Fibroblast of the conjunctiva (primary cell): ENCODE measurements at places on chromosomes 3 and 15.

DNA sequence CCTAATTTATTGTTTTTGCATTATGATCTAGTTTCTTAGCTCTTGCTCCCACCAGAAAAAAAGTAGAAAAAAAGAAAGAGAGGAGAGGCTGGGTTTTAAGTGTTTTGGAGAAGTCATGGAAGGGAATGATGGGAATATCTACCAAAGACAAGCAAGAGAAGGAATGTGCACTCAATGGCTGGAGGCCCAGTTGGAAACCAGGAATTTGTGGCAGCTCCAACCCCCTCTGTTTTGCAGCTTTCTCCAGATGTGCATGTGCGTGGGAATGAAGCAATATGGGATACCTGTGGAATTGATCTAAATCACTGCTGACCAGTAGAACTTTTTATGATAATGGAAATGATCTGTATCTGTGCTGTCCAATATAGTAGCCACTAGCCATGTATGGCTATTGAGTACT is 27.1 kb downstream of the EIF2AK4 start:
- no peak for DNase-seq

- DNase-seq: no peak
Measured at GRCh38 chr3:139676632-139677387, 962 bp downstream of the NMNAT3 start.

DNA sequence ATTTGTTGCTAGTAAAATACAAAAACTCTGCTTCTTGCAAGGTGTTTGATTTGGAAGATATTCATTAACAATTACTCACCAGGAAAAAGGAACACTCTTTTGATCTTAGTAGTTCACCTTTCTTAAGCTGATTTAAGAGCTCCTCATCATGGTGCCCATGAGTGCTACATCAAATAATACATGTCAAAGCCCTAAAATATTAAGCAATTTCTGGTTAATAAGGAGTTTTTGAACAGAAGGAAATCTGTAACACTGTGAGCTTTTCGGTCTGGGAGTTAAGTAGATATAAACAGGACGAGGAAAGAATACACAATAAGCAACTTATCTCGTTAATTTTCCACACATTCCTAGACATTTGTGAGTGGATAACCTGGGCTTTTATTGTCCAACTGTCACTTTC is 83.9 kb upstream of the DCBLD2 start:
- DNase-seq: no peak

DNA sequence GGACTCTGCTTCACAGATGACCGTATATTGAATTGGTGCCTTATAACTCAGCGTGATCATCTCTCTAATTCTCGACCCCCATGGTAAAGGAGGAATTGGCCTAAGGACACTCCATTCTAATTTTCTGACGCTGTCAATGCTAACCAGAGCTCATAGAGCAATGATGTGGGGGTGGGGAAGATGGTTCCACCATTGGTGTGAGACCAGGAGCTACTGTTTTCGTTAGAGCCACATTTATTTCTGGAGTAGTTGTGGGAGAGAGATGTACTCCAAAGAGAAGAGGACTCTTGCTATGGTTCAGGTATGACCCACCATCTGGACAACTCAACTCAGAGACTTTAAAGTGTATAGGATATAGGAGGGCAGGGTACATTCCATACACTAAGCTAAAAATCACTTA is 16.3 kb downstream of the ZBTB38 start:
- DNase-seq: no peak
